Stimulated activated CD4-positive, alpha-beta T cell treated with anti-CD3 and anti-CD28 coated beads, Interleukin-15, amount 100 ng/mL, for 48 hours (primary cell): ENCODE measurements at places on chromosomes 5 and 9.

DNA sequence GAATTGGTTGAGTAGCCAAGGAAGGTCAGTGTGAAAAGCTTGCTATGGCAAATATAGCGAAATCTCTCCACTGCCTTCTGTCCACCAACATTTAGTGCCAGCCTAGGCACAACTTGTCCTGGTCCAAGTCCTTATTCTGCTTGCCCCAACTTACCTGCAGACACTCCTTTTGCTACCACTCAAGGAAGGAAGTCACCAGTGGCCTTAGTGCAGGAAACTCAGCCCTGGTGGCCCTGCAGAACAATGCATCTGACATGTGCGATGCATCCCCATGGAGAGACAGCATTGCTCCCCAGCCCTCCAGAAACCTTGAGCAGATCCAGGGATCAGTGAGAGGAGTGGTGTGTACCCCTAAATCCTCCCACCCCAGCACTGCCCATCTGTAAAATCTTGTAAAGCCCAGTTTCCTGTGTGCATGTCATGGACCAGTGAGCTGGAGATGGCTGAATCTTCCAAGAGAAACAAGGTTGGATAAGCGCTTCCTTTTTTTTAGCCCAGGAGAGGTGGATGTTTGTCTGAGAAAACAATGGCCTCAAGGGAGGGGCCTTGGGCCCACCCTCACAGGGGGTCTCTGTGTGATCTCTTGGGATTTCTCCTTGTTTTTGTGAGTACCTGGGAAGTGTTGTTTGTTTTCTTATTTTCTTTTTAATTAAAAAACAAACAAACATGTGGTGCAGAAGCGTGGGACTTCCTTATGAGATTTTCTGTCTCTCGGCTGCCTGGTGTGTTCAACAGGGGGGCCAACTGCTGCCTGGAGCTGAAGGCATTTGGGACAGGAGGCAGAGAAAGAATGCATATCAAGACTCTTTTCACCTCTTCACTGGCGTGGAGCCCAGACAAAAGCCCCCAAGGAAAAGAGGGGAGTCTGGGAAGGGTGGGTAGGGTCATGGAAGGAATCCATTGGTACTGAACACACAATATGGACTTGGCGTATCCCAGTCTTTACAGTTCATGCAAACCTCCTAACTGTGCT is 3.6 kb downstream of the FOXI1 start:
- DNase-seq = no peak

DNA sequence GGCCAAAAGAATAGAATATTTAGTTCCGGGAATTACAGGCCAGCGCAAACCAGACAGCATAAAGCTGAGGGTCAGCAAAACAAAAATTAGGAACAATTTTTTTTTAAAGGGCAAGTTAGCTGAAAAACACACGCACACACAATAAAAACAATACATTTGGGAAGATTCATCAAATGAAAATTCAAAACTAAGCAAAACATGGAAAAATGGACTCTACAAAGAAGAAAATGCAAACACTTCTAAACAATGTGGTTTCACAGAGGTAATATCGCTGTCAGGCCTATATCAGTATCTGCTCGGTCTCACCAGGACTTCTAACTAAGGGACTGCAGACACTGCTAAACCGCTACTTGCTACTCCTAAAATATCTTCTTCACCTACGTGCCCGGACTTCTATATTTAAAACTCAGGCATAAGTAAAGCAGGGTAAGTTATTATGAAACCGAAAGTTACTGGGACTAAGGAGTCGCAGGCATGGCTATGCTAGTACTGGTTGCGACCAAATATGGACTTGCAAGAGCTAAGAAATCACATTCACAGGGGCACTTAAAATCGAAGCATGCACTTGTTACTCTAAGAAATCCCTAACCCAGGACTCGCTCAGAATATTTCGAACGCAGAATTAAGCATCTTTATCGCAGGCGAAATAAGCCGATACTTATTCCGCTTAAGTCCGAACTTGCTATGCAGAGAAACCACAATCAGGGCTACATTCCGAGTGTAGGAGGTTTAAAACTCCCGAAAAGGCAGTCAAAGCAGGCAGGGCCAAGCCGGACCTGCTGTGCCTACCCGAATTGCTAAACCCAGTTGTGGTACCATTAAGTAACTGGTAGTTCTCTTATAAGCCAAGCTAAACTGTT is 2.3 kb downstream of the ANXA2R start:
- no peak for DNase-seq

DNA sequence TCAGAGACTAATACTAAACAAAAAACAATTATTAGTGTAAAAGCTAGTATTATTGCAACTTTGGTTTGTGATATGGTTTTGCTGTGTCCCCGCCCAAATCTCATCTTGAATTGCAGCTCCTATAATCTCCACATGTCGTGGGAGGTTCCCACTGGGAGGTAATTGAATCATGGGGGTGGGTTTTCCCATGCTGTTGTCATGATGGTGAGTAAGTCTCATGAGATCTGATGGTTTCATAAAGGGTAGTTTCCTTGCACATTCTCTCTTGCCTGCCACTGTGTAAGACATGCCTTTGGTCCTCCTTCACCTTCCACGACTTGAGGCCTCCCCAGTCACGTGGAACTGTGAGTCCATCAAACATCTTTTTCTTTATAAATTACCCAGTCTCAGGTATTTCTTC is 325.9 kb upstream of the DAB2 start:
- no peak for DNase-seq

DNA sequence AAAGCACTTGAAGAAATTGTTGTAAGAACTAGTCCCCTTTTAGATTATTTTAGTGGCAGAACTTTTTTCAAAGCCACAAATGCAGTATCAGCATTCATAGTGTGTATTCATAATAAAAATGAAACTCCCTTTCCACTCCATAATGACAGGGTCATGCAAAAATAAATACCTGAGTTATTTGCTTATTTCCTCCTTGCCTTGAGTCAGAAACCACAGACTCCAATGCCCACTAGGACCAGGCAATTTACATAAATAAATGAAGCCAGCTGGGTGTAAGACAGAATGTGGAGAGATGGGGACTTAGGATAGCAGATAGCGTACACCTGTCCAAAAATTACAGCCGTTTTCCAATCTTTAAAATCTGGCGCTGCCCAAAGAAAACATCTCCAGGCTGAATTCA is 417.8 kb downstream of the TMEM161B start:
- DNase-seq = no peak

GRCh38 chr5:5278815-5279381 is 138.8 kb downstream of the ADAMTS16 start:
- no peak for DNase-seq
